ENCODE measurements at places on chromosomes 1 and 21. TPM values are rescaled to one million over a fixed set of nuclear protein-coding genes. Genes with fewer than 3 reads are reported as not detected.

The PGLYRP3 gene
- not detected for total RNA-seq

The BNIPL gene
- not detected for total RNA-seq

The APH1A gene
- total RNA-seq: 116 TPM

The ALDH9A1 gene
- 139 TPM for total RNA-seq

The TRIM17 gene
- 0.53 TPM for total RNA-seq

The SPATA1 gene
- not detected for total RNA-seq

The SEMA4A gene
- total RNA-seq: 0.35 TPM

The LCE1D gene
- not detected for total RNA-seq

The PODN gene
- total RNA-seq: 1.4 TPM

The SPATA21 gene
- total RNA-seq: not detected

The NBPF4 gene
- total RNA-seq: not detected

The TMEM82 gene
- total RNA-seq: not detected

The LCE1B gene
- not detected for total RNA-seq

The CLIC6 gene
- not detected for total RNA-seq

The LRRC71 gene
- not detected for total RNA-seq

The MMEL1 gene
- total RNA-seq: not detected

The TDRD5 gene
- not detected for total RNA-seq

The RXFP4 gene
- not detected for total RNA-seq

The SERBP1 gene
- 251 TPM for total RNA-seq

The IL20 gene
- total RNA-seq: not detected

The MPL gene
- total RNA-seq: not detected

The CORT gene
- not detected for total RNA-seq

The NUP210L gene
- not detected for total RNA-seq

The CYP4Z1 gene
- total RNA-seq: not detected

The PIGP gene
- 15.0 TPM for total RNA-seq

The LRRC7 gene
- under 0.01 TPM for total RNA-seq

The E2F2 gene
- total RNA-seq: 0.86 TPM

The POU3F1 gene
- not detected for total RNA-seq

The MAEL gene
- not detected for total RNA-seq
